ENCODE measurements at places on chromosomes 4 and X.

DNA sequence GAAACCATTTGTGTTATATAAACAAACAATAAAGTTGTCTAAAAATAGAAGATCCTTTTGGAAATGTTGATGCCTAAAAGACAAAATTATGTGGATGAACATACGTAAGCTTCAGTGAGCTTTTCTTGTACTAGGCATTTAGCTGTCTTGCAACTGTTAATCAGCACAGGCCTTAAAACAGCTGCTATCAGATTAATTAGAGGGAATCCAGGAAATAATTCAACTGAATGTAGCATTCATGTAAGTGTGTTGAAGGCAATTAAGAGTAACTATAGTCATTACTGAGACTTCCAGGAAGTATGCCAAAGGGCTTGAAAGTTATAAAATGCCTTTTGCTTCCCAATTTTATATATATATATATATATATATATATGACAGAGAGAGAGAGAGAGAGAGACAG, 248.7 kb downstream of the IL1RAPL1 start:
- ATAC-seq: no peak

DNA sequence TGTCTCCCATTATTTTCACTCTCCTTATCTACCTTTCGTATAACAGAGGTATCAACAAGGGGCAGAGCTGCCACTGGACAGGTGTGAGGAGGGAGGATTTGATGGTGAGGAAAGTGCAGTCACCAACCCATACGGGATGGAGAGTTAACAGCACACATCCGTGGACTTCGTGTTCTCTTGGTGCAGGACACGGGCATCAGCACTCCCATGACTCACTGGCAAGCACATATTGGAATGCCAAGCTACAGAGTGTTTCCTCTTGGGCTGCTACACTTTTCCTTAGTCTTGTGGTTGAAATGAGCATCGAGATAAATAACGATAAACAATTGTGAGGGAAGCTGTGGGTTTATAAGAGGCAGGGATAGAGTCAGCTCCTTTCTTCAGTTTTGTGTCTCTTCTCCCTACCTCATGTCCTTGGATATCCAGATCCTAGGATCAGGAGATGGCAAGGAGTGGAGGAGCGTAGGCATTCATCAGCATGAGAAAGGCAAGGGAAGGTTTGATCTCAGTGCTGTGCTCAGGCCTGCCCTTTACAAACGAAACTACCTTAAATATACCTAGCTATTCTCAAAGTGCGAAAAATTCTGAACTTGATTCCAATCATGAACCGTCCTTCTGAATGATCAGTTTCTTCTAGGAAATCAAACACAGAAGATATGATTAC, 96.3 kb downstream of the ZNF827 start:
- no peak for ATAC-seq

- no peak for ATAC-seq
These were observed 112.2 kb upstream of the PSAPL1 start for GRCh38 chr4:7546809-7547367.

GRCh38 chr4:6561173-6561516, 13.8 kb upstream of the MAN2B2 start:
- ATAC-seq: no peak

DNA sequence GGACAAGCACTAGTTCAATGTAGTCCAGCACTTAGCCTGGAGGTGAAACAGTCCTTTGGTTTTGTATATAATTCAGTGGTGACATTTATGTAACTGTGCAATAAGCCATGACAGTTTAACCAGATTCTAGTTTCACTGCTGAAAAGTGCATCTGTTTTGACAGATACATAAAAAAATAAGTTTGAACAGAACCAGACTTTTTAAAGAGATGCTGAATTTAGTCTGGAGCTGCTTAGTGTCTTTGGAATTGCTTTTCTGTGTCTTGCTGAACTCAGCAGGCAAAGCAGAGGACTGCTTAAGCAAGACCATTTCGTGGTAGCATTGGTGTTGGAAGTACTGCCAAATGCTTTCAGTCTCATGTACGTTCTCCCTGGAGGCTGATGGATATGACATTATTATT, 393.5 kb downstream of the MAPK10 start:
- ATAC-seq: no peak

Data from activated CD4-positive, CD25-positive, alpha-beta regulatory T cell treated with anti-CD3 and anti-CD28 coated beads, Interleukin-2, amount 50 U/mL, for 24 hours (primary cell).